Stimulated activated CD4-positive, alpha-beta T cell treated with anti-CD3 and anti-CD28 coated beads, TNF-alpha, amount 100 ng/mL, for 48 hours (primary cell): ENCODE measurements at places on chromosomes 2 and 18.

DNA sequence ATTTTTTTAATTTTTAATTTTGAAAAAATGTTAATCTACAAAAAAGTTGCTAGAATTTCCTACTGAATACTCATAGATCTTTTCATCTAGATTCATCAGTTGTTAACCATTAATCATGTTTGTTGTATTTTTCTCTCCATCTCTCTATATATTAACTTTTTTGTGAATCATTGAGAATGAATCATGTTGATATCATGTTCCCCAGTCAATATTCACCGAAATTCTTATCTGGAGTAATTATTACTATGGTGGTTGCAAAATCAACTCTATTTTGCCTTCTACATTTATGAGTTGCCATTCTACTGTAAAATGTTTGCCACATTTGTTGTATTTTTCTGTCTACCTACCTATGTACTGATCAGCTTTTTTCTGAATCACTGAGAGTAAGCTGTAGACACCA is 154.0 kb downstream of the SPP2 start:
- DNase-seq, result no peak

DNA sequence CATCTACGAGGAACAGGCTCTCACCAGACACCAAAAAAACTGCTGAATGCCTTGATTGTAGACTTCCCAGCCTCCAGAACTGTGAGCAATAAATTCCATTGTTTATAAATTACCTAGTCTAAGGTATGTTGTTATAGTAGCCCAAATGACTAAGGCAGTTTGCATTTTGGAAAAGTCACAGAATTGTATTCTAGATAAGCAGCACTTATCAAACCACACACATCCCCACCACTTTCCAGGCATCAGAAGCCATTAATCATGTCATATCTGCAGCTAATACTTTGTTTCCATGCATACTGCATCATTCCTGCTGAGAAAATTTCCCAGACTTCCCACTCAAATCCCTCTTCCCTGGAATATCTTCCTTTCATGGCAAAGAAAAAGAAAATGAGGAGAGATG is 187.2 kb downstream of the INO80D start:
- no peak for DNase-seq

- DNase-seq, result no peak
Observed at GRCh38 chr2:127719301-127720218, 18.3 kb downstream of the SFT2D3 start.

GRCh38 chr2:120831086-120831485 is 95.4 kb downstream of the GLI2 start:
- DNase-seq, result no peak
